Cardiac muscle cell (in vitro differentiated cells and primary cell): ENCODE measurements at places on chromosomes 6 and 20.

- DNase-seq = peak; percentile 36
These were observed 36.2 kb upstream of the DSP start for GRCh38 chr6:7505189-7505699.

- no peak for DNase-seq
These were observed 17.6 kb downstream of the PCMTD2 start for GRCh38 chr20:64273109-64273508.

DNA sequence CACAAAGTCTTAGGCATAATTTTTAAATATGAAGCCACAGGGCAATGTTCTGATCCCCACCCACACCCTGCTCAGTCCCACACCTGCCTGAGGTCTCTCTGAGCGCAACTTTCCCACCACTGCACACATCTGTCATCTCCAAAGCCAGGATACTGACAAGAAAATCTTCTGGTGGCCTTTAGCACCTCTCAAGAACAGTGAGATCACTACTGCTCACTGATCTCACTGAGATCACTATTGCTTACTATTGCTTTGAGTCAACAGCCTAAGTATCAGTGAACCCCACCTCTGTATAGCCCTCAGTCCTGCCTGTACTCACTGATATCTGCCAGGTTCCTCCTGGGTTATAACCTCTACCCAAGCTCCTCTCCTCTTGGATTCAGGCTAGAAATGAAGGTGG lies 6.4 kb downstream of the TNFRSF21 start:
- no peak for DNase-seq

DNA sequence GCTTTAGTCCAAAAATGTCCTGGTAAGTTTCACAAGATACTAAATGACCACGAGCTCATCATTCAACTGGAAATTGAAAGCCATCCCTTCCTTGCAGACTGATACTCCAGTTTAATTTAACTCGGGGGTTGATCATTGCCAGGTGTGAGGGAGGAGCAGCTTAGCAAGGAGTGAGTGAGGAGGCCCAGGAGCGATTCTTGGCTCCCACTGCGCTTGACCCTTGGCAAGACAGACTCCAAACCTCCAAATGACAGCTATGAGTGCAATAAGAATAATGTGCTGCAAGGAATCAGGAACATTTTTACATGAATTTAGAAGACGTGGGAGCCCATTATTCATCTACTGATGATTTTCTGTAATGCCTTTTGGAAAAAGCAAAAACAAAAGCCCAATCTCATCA lies 64.9 kb downstream of the LAMA4 start:
- DNase-seq = no peak

DNA sequence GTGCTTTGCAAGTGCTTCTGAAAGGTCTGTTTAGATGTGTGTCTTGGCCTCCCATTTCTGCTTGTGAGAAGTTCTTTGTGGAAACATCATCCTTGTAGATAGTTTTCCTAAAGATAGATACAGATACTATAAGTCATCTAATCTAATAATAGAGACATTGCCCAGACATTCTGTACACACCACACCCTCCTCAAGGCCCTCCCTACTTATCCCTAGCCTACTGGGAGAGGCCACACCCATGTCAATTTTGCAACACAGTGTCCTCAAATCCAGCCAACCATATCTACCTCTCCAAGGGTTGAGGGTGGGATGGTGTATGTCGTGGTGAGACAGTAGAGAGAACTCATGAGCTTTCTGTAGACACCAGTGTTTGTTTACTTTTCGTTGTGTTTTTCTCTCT lies 6.2 kb downstream of the KDM1B start:
- no peak for DNase-seq

GRCh38 chr20:8216375-8217200 lies 84.5 kb downstream of the PLCB1 start:
- no peak for DNase-seq

DNA sequence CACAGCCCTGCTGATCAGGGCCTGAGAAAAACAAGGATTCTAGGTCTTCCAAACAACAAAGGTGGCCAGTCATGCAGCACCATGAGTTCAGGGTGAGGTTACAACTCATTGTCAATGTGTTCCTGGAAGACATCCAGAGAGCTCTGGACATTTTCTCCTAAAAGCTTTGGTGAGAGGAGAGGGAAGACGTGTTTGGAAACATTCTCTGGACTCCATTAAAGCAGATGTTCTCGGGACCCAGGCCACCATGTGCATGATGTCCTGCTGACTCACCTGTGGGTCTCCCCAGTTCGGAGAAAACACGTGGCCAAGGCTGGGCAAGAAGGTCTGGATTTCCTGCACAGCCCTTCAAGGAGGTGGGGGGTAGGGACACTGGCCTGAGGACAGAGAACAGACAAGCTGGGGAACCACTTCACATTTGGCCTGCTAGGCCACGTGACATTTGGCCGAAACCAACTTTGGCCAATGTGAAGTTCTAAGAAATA lies 61.6 kb downstream of the KCNB1 start:
- DNase-seq = no peak

- DNase-seq = no peak
These were observed 8.4 kb upstream of the FAM162B start for GRCh38 chr6:116773886-116774285.

DNA sequence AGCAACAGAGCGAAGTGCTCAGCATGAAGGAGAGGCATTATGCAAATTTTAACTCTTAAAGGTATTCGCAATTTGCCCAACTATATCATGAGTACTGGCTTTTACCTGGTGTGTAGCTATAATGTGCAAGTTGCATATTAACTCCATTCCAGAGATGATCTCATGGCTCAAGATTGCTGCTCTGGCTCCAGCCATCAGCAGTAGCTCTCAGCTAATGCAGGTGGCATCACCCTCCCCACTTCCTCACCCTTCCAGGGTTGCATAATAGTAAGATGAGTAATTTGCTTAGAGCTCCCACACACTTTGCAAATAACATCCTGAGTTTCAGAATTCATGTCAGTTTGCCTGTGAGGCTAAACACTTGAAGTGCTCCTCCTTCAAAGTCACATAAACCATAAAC lies 15.9 kb upstream of the PCSK2 start:
- no peak for DNase-seq

GRCh38 chr6:114151064-114151690 lies 180.2 kb upstream of the HDAC2 start:
- DNase-seq = no peak

- no peak for DNase-seq
These were observed 5.6 kb upstream of the MBOAT1 start for GRCh38 chr6:20217891-20218290.

DNA sequence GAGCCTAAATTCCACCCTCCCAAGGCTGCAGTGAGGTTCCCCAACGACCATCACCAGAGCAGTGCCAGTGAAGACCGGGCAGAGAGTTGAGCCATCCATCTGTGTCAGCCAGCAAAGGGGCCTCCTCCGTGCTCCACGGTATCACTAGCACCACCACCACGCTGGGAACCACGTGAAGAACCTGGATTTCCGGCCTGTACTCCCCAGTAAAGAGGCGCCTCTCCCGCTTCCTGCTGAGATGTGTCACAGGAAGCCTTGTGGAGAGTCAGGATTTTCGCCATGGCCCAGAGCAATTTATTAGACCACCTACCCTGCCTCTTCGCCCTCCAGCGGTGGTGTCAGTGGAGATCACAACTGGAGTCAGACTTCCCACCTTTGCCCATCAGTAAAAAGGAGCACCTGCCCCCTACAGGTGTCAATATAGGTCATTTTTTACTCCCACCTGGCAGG lies 28.8 kb downstream of the CPXM1 start:
- DNase-seq = no peak

GRCh38 chr6:111864138-111865048 lies 8.9 kb downstream of the FYN start:
- DNase-seq = no peak

GRCh38 chr6:64672131-64672530 lies 1034.9 kb downstream of the EYS start:
- DNase-seq = no peak

DNA sequence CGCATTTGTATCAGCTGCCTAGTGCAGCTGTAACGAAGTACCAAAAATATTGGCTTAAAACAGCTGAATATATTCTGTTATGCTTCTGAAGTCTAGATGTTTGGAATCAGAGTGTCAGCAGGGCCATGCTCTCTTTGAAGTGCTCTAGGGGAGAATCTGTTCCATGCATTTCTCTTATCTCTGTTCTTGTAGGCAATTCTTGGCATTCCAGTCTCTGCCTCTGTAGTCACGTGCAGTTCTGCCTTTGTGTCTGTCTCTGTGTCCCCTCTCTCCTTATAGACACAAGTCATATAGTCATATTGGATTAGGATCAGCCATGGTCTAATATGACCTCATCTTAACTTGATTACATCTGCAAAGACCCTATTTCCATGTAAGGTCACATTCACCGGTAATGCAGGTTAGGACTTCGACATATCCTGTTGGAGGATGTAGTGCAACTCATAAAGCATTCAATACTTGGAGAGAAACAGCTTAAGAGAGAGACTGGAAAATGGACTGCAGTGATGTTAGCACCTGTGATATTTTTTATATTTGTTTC lies 18.6 kb downstream of the FAM83B start:
- DNase-seq = peak; percentile 65

- DNase-seq = no peak
These were observed 39.5 kb downstream of the PHF3 start for GRCh38 chr6:63675138-63675537.

DNA sequence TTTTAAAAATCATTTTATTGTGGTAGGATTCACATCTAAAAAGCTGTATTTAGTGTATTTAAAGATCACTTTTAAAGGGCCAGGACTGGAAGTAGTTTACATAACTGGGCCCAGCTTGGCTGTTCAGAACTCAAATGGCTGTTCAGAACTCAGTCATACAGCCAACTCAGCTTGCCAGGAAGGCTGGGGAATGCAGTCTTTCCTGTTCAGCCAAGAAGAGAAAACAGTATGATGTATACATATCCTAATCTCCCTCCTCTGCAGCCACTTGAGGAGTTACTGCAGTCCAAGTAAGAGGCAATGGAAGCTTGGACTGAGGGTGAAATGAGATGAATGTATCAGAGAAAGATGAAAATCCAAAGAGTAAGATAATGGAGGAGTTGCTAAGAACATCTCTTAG lies 24.6 kb downstream of the DSTN start:
- peak; percentile 84 for DNase-seq

GRCh38 chr6:102553214-102553613 lies 1159.7 kb downstream of the GRIK2 start:
- DNase-seq = no peak

DNA sequence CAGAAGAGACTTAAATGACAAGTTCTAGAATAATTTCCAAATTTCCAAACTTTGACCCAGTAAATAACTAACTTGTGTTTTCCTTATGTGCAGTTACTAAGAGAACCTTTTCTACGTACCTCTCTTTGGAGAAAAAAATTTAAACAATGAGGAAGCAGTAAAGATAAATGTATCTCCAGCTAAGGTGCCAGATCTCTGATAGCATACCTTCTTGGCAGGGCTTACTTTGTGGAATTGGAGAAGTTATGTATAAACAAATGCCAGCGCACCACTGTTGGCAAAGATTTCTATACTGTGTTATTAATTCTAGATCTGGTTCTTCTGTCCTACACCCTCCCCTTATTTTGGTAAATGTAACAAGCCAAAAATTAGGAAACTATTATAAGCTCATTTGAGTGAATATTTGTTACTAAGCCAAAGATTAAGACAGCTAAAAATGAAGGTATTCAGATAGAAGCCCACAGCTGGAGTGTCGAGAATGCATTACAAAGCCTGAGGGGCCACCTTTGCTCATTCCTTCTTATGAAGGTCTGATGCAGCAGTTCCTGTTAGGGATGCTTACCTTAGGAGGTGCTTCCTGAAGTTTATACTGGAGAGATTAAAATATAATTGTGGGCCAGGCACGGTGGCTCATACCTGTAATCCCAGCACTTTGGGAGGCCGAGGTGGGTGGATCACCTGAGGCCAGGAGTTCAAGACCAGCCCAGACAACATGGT lies 373.1 kb upstream of the SOX4 start:
- no peak for DNase-seq

GRCh38 chr20:51597389-51598231 lies 55.1 kb upstream of the NFATC2 start:
- DNase-seq = no peak

DNA sequence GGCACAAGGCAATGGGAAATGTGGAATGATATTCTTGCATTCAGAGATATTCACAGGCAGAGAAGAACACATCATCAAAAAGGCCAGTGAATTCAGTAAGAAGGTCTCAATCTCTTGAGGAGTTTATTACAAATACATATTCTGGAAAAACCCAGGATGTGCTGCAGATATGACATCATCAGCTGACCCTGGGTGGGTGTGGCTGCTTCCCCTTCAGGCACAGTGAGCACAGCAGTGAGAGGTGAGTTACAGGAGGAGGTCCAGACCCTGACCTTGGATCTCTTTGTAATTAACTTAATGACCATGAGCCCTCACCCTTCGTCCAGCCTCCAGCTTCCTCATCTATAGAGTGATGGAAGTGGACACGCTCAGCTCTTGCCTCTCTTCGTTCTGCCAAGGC lies 147.5 kb upstream of the SYNDIG1 start:
- DNase-seq = no peak

DNA sequence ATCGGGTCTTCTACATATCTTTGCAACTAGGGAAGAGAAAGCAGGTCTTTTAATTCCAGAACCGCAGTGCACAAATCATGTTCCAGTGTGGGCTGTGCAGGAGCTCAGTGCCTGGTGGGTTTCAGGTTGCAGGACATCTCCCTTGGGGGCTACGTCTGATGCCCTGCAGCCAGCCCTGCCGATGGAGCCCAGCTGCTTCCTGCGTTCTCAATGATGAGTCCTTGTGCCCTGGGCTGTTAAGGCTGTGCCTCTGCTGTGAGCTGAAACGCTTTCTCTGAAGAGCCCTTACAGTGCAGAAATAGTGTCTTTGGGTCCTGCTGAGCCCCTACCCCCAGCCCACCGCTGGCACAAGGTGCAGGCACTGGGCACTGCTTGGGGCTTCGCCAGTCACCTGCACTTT lies 192.9 kb downstream of the SYNDIG1 start:
- no peak for DNase-seq

DNA sequence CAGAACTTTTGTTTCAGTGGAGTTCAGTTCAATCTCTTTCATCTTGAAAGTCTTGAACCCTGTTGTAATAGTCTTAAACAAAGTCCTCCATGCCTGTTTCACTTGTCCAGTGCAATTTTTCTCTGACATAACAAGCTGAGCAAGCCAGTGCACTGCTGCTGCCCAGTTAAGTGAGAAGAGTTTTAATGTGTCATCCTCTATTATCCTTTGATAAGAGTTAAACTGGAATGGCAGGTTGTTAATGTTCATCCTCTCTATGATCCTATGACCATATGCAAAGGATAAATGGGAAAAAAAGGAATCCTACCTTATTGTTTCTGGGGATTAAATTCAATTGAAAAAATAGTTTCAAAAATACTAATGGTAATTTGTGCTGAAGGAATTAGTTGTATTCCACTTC lies 197.5 kb downstream of the FRK start:
- DNase-seq = no peak

GRCh38 chr6:166005944-166006899 lies 161.4 kb downstream of the TBXT start:
- peak; percentile 91 for DNase-seq
